ENCODE measurements at places on chromosomes 11 and 22. TPM values are rescaled to one million over a fixed set of nuclear protein-coding genes. Genes with fewer than 3 reads are reported as not detected.

- no peak for DNase-seq
Measured at GRCh38 chr22:32202539-32203180, 2.2 kb downstream of the RFPL2 start.

DNA sequence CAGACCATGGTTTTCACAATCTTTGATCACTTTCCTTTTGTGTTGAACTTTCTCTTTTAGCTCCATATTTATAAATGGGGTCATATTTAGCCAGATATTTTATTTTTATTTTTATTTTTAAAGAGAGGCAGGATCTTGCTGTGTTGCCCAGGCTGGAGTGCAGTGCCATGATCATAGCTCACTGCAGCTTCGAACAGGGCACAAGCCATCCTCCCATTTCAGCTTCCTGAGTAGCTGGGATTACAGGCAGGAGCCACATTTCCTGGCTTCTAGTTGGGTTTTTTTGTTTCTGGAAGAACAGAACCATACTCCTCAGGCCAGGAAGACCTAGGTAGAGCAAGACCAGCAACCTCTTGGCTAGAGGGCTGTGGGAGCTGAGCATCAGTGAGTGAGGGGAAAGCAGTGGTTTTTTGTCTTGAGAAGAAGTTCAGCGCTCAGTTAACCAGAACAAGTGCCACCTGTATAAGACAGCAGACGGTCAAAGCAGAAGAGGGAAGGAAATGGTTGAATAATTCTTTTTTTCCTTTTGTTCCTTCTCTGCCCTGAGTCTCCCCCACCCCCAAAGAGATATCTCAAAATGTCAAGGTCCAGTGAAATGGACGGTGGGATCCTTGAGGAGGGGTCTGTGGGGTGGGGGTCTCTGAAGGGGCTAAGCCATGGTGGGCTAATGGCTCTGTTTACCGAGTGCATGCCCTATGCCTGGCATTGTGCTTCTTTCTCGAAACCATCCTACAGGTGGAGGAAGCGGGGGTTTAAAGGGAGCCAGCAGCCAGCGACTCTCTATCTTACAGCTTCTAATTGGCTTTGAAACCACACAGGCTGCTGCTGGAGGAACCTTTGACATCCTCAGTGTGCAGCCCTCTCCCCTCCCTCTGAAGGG lies 63.0 kb downstream of the PTPRJ start:
- no peak for DNase-seq

DNA sequence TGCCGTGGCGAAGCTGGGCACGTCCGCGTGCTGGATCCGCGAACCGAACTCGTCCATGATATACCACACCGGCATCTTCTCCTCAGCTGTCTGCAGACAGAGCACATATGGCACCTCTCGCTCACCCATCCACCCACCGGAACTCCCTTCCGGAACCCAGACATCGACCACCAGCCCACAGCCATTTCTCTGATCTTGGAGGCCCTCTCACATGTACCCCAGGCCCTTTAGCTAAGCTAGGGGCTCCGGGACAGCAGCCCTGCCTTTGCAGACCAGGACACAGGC lies 7.1 kb downstream of the TTLL12 start:
- no peak for DNase-seq

DNA sequence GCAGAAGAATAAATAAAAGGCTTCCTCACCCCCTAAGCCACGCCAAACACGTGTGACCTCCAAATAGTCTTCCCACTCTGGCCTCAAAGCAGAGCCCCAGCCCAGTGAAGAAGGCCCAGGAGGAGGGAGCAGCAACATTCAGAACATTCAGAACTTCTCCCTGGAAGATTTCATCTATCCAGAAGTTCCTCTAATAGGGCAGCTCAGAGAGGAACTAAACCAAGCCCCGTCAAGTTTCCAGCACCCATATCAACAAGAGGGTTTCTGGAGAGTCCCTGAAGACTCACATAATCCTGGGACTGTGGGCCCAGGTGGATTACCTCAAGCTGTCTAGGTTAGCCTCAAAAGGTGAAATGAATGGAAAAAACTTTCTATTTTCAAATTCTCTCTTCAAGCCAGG lies 39.4 kb downstream of the PC start:
- no peak for DNase-seq

The SLC22A9 gene
- total RNA-seq = not detected

The SPDYC gene
- total RNA-seq = not detected

The SPTBN2 gene
- 1.7 TPM for total RNA-seq
